ENCODE measurements at places on chromosomes 4 and X. TPM values are rescaled to one million over a fixed set of nuclear protein-coding genes. Genes with fewer than 3 reads are reported as not detected.

The MGARP gene
- total RNA-seq = not detected

The HOPX gene
- total RNA-seq = 93.4 TPM

The SHISA3 gene
- 0.10 TPM for total RNA-seq

The NPNT gene
- not detected for total RNA-seq

The SOX3 gene
- not detected for total RNA-seq

The SOD3 gene
- total RNA-seq = not detected

The SLC34A2 gene
- total RNA-seq = not detected

The GPR34 gene
- 5.4 TPM for total RNA-seq

The GLRB gene
- total RNA-seq = not detected

The CFI gene
- not detected for total RNA-seq

The GPRIN3 gene
- total RNA-seq = 69.5 TPM

The WAS gene
- total RNA-seq = 162 TPM

The GYPE gene
- total RNA-seq = not detected

The TRPC3 gene
- 1.1 TPM for total RNA-seq

The FAM53A gene
- 1.9 TPM for total RNA-seq

The RASSF6 gene
- not detected for total RNA-seq

The CSAG1 gene
- total RNA-seq = not detected

All from T-helper 1 cell treated with Interleukin-12 subunit alpha and Interleukin-12 subunit beta and Interleukin-4 antibody, amounts not matched to agents 30 ng/mL and 1 ng/mL, for 36 hours (primary cell).